CD8-positive, alpha-beta T cell (primary cell): ENCODE measurements at places on chromosomes 7 and 10.

GRCh38 chr10:81570349-81570748 is 304.6 kb upstream of the NRG3 start:
- DNase-seq, result no peak

DNA sequence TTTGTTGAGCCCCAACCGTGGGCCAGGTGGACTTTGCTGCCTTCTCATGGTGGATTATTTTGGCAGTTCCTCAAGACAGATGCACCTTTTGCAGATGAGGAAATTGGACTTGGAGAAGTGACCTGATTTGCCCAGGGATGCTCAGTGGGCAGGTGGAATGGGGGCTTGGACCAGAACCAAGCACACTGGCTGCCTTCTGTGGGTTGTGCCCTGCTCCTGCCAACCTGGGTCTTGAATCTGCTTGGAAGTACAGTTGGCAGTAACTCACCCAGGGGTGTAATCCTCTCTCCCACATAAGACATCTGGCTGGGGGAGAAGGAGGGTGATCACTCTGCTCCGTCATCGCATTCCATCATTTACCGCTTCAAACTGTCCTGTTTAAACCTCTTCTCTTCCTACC is 110.5 kb upstream of the GPR26 start:
- no peak for DNase-seq

DNA sequence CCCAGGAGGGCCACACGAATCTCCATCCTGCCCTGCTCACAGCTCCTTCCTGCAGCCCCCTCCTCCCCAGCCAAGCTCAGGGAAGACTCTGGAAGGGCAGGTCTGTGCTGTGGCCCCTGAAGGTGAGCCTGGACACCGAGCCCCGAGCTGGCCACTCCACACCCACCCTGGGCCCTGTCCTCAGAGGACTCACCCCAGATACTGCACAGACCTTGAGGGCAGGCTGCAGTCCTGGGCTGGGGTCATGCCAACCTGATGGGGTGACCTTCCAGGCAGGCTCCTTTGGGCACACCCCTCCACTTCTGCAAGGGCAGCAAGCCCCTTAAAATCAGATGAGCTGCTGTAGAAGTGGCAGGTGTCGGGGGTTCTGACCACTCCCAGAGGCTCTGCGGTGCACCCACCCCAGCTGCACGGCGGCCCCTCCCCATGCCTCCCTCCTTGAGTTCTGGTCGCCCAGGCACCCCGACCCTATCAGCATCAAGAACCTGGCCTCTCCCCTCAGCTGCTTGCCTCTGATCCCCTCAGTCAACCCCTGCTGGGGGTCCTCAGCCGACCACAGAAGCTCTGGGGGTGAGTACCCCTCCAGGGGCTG is 24.3 kb downstream of the YKT6 start:
- DNase-seq, result no peak

DNA sequence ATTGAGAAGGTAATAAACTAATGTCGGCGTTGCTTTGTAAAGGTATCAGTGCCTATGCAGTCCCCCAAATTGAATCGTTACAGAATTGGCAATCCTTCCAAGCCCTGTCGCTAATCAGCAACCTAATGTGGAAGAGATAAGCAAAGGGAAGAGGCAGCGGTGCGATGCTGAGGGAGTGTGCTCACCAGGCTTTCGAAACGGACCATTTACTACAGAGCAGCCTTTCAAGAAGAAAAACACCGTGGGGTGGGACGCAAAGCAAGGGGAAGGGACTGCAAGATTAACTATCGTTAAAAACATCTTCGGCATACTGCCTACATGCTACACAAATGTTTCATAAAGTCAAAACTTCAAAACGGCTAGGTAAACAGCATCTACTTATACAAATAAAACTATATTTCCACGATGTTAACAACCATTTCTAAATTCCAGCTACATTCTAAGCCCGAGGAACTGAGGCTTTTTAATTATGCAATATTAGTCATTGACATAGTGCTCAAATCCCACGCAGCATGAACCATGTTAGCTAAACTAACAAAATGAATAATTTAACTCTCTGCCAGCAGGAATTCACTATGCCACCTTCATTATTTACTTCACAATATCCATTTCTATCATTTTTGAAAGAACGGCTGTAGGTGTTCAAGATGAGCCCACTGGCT is 85.2 kb downstream of the CHCHD3 start:
- no peak for DNase-seq

- no peak for DNase-seq
These were observed 102.9 kb downstream of the CRPPA start for GRCh38 chr7:16318463-16318862.

GRCh38 chr7:94396037-94396431 is 1.3 kb downstream of the COL1A2 start:
- no peak for DNase-seq
